ENCODE measurements at places on chromosomes 6 and 20. TPM values are rescaled to one million over a fixed set of nuclear protein-coding genes. Genes with fewer than 3 reads are reported as not detected.

Gene MBOAT1
- 2.7 TPM for total RNA-seq

Gene GJA10
- total RNA-seq = not detected

Gene TFAP2A
- not detected for total RNA-seq

Gene HTR1B
- not detected for total RNA-seq

DNA sequence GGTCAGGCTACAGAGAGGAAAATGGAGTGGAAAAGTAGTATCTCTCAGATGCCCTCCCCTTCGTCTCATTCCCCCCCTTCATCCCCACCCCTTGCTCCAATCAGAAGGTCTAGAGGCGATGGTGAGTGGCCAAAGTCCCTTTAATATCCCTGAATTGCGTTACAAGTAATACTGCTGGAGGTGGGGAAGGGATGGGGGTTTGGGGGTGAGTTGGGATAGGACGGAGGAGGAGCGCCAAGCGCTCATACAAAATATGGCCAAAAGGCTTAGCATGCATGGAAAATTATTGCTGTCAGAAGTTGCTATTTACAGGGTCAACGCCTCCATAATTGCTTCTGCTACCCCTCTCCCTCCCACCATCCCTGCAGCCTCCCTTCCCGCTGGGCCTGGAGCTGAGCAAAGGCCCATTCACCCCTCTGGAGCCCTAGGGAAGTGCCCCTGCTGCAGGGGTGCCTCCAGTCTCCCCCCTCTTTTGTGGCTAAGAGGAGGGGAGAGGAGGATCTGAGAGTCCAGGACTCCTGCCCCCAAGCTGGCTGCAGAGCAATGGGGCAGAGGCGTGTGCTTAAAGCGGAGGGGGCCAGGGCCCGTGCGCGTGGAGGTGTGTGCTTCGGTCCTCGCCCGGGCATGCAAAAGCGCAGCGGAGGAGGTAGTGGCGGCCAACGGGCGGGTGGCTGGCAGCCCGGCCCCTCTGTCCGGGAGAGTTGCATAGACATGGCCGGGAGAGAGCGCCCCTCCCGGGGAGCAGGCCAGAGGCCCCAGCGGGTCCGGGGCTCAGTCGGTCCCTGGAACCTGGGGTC, 8.7 kb upstream of the SRXN1 start:
- H3K27ac ChIP-seq = no peak overlapping the region
- no peaks in the 10 kb centered on the region for H3K36me3 ChIP-seq
- DNase-seq = no peak
- H3K4me1 ChIP-seq = no peaks in the 10 kb centered on the region

DNA sequence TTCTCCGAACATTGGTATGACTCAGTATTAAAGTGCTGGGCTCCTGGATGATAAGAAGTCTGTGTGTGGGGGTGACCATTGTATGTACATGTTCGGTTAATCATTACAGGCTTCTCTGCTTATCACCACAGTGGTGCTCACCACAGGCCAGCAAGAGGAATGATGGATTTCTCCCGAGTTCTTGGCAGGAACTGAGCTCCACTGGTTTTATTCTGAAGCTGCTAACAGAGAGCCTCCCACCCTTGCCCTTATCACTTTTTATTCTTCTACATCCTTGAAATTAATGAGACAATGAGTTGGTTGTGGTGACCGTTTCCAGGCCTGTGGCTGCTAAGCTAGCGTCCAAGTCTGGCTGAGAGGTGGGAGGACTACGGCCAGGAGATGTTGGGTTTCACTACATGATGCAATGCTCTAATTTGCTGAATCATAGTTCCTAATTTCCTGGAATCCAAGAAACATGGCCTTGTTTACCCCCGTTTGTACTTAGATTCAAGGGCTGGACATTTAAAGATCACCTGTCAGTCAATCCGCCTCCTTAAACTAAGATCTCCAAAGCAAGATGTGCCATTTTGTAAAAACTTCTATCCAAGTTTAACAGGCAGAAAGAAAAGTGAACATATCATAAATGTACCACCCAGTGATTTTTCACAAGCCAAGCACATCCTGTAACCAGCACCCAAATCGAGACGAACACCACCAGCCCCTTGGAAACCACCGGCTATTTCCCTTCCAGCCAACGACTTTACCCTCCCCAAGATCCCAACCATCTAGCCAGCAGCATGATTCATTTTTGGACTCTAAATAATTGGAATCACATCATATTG, 172.5 kb downstream of the FOXA2 start:
- no peaks in the 10 kb centered on the region for H3K27me3 ChIP-seq
- no peaks in the 10 kb centered on the region for H3K4me1 ChIP-seq
- peak; percentile 40 for DNase-seq
- H3K4me3 ChIP-seq = no peak overlapping the region

- no peak overlapping the region for H3K4me3 ChIP-seq
- H3K4me1 ChIP-seq = no peaks in the 10 kb centered on the region
- H3K36me3 ChIP-seq = no peaks in the 10 kb centered on the region
- no peak overlapping the region for H3K27ac ChIP-seq
Measured at GRCh38 chr20:58111310-58112016, 117.0 kb downstream of the ANKRD60 start.

- peaks cover 3% of the 10 kb centered on the region for H3K36me3 ChIP-seq
- no peak overlapping the region for H3K27ac ChIP-seq
- no peak for DNase-seq
- H3K4me3 ChIP-seq = no peak overlapping the region
- no peaks in the 10 kb centered on the region for H3K27me3 ChIP-seq
Measured at GRCh38 chr6:105122717-105123116, 57.1 kb downstream of the POPDC3 start.

GRCh38 chr6:45965792-45966191, 49.9 kb downstream of the CLIC5 start:
- DNase-seq = no peak
- peak overlapping the region; percentile 54 for H3K27ac ChIP-seq
- H3K36me3 ChIP-seq = no peaks in the 10 kb centered on the region
- peaks cover 50% of the 10 kb centered on the region for H3K4me1 ChIP-seq
- no peak overlapping the region for H3K4me3 ChIP-seq
- no peaks in the 10 kb centered on the region for H3K27me3 ChIP-seq

- no peaks in the 10 kb centered on the region for H3K4me1 ChIP-seq
- H3K27me3 ChIP-seq = no peaks in the 10 kb centered on the region
- no peak for DNase-seq
- no peak overlapping the region for H3K4me3 ChIP-seq
- no peak overlapping the region for H3K27ac ChIP-seq
Measured at GRCh38 chr6:132695773-132696172, 18.1 kb downstream of the VNN1 start.

All from psoas muscle (tissue), 8 donors.